ENCODE measurements at places on chromosomes 2 and 18.

GRCh38 chr2:147177071-147177857 lies 667.6 kb upstream of the ACVR2A start:
- DNase-seq, result no peak

GRCh38 chr2:203682688-203683130 lies 23.7 kb upstream of the CD28 start:
- no peak for DNase-seq

DNA sequence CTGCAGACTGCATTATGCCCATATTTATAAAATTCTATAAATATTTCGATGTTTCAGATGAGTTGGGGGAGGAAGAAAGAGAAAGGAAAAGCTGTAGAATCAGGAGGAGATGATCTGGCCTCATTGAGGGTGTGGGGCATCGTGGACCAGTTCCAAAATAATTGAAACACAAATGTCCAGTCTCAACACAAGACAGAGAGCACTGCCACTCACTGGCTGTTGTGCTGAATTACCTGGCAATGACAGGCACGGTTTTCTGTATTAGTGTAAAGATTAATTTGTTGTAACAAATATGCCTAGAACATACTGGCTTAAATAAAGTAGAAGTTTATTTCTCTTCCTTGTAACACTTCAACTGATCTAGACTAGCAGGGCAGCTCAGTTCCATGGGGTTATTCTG lies 24.1 kb downstream of the POLE4 start:
- DNase-seq, result no peak

GRCh38 chr2:52036853-52037252 lies 1004.9 kb upstream of the NRXN1 start:
- DNase-seq, result no peak

GRCh38 chr2:107530046-107530445 lies 296.6 kb upstream of the RGPD4 start:
- DNase-seq, result no peak

DNA sequence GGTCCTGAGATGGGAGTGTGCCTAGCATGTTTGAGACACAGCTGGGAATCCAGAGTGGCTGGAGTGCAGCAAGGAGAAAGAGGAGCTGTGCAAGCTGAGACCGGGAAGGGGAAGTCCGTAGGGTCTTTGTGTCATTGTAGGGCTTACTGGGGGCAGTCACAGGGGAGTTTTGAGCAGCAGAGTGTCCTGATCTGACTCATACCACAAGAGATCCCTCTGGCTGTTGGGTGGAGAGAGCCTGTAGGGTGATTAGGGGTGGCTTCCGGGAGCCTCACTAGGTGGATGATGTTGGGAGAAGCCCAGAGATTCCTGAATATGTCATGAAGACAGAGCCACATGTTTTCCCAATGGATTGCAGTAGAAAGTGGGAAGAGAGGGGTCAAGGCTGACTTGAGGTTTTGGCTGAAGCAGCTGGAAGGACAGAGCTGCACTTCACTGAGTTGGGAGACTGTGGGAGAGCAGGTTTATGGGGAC lies 30.9 kb downstream of the FHOD3 start:
- no peak for DNase-seq

GRCh38 chr2:151338115-151338514 lies 19.3 kb upstream of the TNFAIP6 start:
- DNase-seq, result no peak

- no peak for DNase-seq
These were observed 14.3 kb upstream of the SLC25A52 start for GRCh38 chr18:31774962-31775361.

DNA sequence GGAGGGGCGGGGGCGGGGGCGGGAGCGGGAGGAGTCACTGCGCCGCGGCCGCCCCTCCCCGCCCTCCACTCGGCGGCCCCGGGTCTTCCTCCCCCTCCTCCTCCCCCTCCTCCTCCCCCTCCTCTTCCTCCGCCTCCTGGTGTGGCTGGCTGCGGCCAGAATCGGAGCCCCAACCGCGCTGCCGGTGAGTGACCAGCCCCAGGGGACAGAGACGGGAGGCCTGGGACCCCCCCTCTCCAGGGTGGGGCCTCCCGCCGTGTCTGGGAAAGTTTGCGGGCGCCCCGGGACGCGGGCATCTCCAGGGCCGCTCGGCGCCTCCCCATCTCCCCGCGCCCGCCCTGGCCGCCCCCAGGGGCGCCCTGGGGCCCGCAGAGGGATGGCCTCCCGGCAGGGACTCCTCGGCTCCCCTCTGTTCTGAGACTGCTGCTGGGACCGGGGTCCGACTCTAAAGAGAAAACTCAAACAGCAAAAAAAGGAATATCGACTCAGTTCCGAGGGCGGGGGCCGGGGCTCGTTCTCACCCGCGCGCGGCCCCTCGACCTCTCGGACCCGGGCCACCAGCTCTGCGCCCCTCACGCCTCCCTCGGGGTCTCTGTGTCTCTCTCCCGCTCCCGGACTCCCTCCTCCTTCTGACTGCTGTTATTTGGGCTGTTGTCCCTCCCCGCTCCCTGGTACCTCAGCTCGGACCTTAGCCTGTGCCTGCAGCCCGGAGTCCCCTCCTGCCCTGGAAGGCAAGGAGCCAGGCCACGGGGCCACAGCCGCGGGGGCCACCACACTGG lies at the start of gene STON1:
Gene STON1, plus strand, starts transcription at position 122 of the 779 bp plus-strand sequence. CDS start 50,480 bp downstream, outside the sequence.
- no peak for DNase-seq

DNA sequence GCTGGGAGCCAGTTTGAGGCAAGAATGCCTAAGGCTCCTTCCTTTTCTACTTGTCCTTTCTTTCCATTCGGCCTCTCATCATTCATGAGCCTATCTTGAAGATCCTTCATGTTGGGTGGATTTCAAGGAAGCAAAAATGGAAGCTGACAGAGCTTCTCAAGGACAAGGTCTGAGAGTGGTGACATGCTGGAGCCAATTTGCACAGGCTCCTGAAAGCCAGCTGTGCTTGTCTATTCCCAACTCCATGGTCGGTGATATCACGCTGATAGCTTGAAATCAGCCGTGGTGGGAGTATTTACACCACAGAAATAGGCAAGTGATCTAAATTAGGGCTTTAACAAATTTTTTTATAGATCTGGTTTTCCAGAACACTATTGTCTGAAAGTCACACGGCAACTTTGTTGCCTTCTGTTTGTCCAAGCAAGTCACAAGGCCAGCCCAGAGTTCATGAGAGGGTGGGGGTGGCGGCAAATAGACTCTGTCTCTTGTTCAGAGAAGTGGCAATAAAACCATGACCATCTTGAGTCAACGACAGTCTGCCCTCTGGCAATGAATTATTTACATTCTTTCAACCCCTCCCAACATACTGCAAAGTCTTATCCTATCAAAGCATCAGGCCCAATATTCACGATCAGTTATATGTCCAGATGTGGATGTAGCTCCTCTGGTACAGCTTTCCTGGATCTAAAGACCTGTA lies 49.9 kb upstream of the SLC35F5 start:
- no peak for DNase-seq

DNA sequence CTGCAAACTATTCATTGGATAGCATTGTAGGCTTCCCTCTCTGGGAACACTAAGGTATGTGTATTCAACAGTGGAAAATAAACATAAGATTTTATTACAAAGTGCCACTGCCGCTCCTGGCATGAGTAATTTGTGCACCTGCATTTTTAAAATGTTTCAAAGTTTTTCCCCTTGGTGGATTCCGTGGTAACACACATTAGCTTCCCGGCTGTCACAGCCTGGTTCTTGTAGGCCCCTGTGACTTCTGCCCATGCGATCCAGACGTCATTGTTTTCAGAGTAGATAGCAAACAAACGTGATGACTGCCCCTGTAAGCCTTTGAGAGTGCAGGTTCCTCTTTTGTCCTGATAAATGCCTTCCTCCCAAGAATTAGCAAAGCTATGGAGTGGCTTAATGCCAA lies 421.0 kb downstream of the ZNF521 start:
- no peak for DNase-seq

- no peak for DNase-seq
These were observed 467.8 kb downstream of the ZEB2 start for GRCh38 chr2:144052083-144052482.

GRCh38 chr2:100050685-100051084 lies 91.7 kb downstream of the AFF3 start:
- no peak for DNase-seq

DNA sequence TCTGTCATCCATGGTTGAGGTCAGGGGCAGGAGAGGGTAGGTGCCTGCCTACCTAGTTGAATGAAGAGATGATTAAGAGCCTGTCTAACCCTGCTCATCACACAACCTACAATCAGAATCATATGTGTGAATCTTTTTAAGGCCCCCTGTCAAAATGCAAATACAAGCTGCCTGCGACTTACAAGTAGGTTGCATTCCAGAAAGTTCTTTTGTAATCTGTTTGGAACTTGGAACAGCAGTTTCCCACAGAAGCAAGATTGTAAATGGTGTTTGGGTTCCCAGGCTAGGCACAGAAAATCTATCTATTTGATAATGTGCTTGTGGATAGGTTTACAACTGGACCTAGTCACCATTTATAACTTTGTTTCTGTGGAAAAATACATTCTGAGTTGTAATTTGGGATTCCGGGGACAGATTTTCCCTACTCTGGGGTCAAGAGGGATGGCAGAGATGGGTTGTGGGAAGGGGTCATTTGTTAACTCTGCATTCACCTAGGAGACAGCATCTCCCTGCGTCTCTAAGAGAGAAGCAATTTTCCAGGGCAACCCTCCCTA lies 4.4 kb downstream of the LIPG start:
- DNase-seq, result no peak

DNA sequence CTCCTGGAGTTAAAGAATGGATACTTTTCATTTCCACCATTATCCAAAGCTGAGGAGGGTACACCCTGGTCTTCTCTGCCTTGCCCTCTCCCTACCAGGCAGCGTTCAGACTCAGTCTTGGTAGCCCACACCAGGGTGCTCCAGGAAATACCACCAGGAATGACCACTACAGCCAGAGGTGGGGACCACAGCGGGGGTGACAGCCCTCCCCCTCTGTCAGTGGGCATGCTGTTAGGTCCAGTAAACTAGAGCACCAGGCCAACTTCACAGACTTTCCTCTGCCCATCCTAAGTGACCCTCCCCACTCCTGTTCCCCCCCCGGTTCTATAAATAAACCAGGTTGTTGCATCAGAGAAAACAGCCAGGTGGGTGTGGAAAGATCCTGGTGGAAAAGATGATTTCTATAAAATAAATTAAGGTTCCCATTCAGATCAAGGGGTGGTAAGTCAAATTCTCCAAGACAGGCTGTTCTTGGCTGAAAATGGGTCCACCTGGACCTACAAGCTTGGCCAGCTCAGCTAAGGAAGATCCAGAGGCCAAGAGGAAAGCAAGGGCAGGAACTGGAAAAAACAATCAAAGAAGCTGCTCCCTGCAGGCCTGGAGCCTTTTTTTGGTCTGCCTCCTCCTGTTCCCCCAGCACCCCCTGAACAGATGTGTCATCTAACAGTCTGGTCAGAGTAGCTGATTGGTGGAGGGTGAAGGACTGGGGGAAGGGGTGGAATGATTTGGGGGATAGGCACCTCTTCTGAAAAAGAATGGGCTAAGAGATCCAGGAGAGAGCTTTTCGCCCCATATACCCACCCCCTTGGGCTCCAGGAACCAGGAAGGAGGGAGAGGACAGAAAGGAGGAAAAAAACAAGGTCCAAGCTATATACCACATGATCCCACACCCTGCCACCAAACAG lies 2.3 kb downstream of the RAB11FIP5 start:
- no peak for DNase-seq

DNA sequence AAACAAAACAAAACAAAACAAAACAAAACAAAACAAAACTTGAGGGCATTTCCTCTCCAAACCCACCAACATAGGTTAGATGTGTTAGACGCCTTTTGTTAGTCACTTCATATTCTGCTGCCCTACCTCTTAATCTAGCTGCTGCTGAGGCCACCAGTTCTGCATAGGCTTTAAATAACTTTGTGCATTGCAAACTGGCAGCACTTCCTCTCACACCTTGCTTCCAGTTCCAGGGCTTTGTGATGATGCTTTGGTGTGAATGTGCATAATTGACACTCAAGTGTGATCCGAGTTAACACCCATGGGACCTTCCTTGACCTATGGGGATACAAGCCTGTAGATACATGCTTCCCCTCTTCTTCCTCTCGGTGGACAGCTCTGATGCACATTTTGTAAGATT lies 2.3 kb upstream of the SERPINB11 start:
- DNase-seq, result no peak
